HuH-7.5 (cell line): ENCODE measurements at places on chromosomes 1 and 21.

- DNase-seq: no peak
These were observed 52.2 kb upstream of the KIAA1614 start for GRCh38 chr1:180860535-180860934.

DNA sequence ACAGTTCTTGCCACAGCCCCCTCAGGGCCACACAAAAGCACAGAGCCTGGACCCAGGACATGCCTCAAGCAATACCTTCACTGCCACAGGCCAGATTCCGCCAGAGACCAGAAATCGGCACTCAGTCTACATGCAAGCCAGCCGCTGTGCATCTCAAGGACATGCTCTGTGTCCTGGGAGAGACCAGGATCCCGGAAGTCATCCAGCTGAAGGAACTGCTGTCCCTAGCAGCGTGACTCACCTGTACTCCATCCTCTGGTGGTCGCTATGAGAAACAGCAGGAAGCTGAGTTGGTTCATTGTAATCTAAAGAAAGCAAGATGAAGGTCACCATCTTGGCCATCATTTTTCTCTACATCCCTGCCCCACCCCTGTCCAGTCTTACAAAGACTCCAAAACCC is 401 bp downstream of the ITLN1 start:
- no peak for DNase-seq

DNA sequence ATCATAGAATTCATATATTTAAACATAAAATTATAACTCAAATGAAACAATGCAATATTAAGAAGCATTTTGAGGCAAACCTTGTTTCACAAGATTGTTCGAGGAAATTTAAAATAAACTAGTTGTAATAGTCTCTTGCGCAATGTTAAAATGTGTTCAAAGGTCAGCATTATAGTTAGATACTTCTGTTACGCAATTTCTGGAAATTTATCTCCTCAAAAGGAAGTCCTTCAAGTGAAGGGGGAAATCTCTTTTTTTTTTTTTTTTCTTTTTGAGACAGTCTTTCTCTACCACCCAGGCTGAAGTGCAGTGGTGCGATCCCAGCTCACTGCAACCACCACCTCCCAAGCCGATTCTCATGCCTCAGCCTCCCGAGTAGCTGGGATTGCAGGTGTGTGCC is 52.1 kb downstream of the FMO4 start:
- no peak for DNase-seq

- no peak for DNase-seq
These were observed 129.0 kb upstream of the KLHDC7A start for GRCh38 chr1:18351735-18352134.

- no peak for DNase-seq
These were observed 59.7 kb downstream of the ATP1A1 start for GRCh38 chr1:116432655-116433265.

GRCh38 chr1:29310616-29311180 is 74.4 kb downstream of the PTPRU start:
- no peak for DNase-seq
